ENCODE measurements at places on chromosomes 1 and 21.

GRCh38 chr21:38861989-38862683 lies 56.4 kb downstream of the ETS2 start:
- DNase-seq = no peak

- DNase-seq = no peak
Measured at GRCh38 chr21:42736646-42737350, 83.4 kb downstream of the PDE9A start.

DNA sequence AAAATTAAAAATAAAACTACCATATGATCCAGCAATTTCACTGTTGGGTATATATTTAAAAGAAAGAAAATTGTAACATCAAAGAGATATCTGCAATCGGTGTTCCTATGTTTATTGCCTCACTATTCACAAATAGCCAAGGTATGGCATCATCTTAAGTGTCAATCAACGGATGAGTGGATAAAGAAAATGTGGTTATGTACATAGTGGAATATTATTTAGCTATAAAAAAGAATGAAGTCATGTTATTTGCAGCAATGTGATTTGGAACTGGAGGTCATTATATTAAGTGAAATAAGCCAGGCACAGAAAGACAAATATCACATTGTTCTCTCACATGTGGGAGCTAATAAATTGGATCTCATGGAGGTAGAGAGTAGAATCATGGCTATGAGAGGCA lies 76.3 kb downstream of the RD3 start:
- peak; percentile 9 for DNase-seq

- DNase-seq = no peak
Measured at GRCh38 chr1:161054805-161055204, 9.0 kb upstream of the USF1 start.

DNA sequence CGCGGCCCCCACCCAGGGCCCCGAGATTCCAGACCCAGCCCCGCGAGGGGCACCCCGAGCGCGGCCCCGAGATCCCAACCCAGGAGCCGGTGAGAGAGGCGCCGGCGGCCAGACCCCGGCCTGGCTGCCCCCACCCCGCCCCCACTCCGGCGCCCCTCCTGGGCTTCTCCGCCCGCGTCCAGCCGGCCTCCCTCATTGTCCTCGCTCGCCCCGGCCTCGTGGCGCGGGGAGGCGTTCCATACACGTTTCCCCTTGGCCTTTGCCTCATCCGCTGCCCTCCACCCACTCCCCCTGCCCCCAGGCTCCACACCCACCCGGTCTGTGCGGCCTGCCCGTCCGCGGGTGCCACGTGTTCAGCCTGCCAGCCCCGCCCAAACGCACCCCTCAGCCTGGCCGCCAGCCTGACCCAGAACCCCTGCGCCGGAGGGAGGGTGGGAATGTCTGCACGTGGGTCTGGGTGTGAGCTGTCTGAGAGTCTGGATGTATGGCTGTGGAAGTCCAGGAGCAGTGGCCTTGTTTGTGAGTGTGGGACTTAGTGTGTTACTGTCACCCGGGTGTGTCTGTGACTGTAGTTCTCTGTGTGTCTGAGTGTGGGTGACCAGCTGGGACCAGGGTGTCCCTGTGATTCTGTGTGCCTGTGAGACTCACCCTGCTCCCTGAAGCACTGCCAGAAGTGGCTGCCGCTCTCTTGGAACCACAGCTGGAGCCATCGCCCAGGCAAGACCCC lies 681 bp downstream of the B4GALT2 start:
- peak; percentile 64 for DNase-seq

GRCh38 chr1:87600055-87600850 lies 271.6 kb downstream of the LMO4 start:
- no peak for DNase-seq

- DNase-seq = peak; percentile 84
Measured at GRCh38 chr1:44808063-44808937, at the start of gene BTBD19. BTBD19 (plus strand) TSS chr1:44808523; CDS start chr1:44808821, 298 bp downstream.

DNA sequence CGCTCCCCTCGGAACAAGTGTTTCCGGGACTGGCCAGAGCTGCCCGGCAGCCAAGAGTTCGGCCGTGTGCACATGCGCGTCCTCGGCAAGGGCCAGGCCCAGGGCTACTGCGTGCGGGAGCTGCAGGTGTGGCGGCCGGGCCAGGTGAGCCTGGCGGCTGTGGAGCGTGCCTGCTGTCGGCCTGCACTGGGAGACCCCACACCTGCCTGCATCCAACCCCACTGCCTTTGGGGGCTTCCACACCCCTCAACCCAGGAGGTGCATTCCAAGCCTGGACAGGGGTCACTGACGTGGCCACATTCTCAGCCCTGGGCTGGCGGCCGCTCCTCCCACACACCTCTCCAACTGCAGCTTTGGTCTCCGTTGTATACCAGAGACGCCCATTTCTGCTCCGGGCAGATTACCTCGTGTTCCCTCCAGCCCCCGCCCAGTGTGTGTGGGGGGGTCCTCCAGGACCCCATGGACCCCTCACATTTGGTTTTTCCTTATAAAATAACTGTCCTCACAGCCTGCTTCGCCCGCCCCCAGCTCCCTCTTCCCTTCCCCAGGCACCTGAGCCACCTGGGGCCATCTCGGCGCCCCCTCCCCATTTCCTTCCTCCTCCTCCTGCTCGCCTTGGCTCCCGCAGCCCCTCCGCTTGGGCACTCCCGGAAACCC lies 6.1 kb downstream of the RNF223 start:
- no peak for DNase-seq

DNA sequence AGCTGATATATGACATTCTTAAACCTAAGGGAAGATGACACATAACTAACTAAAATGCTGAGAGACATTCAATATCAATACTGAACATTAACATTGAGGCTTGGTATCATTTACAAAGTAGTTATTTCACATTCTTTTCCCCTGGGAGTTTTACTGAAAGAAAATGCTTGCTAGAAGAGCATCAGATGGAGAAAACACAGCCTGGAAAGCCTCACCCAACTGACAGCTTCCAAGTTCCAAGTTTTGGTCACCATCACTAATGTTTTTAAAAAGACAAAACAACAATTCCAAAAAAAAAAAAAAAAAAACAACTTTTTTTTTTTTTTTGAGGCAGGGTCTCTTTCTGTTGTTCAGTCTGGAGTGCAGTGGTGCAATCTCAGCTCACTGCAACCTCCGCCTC lies 80.6 kb downstream of the DSCAM start:
- DNase-seq = no peak

Measured in LHCN-M2 (cell line).